ENCODE measurements at places on chromosomes 16 and 17.

DNA sequence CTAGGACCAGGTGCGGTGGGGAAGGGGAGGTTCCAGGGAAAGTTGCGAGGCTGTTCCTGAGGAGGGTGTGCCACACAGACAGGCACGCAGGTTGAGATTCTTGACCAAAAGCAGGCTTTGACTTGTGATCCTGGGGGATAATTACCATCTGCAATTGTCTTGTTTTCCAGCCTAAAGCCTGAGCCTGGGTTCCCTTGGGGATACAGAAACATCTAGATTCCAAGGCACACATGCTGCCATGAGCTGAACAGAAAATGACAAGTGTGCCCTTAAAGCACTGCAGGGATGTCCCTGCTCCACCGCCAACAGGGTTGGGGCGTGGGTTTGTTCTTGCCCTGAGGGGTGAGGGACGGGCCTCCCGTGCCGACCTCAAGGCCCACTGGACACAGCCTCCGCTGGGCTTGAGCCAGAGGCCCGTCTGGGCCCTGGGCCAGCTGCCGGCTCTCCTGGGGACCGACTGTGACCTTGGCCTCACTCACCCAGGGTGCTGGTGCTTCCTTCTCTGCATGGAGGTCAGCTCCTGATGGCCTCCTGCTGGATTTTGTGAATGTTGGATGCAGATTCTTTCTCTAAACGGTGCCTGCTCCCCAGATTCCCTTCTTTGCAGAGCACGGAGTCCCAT, 14.0 kb downstream of the CA5A start:
- DNase-seq: no peak

DNA sequence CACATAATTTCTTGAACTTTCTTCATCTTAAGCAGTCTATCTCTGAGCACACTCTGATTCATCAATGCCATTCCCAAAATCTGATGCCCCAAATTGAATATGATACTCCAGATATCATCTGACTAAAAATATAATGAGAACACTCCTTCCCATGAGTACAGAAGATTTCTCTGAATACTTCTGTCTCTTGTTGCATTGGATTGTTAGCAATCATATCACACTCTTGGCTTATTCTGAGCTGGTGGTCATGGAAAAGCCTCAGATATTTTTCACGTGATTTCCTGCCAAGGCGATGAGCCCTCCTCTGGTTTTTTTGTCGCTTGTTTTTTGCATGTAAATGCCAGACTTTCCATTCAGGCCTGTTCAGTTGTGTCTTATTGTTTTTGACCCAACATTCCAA, 87.2 kb downstream of the NOG start:
- DNase-seq: no peak

GRCh38 chr16:86653285-86654006, 75.1 kb downstream of the FOXL1 start:
- no peak for DNase-seq

GRCh38 chr16:64077242-64077641, 1044.6 kb downstream of the CDH11 start:
- DNase-seq: no peak

DNA sequence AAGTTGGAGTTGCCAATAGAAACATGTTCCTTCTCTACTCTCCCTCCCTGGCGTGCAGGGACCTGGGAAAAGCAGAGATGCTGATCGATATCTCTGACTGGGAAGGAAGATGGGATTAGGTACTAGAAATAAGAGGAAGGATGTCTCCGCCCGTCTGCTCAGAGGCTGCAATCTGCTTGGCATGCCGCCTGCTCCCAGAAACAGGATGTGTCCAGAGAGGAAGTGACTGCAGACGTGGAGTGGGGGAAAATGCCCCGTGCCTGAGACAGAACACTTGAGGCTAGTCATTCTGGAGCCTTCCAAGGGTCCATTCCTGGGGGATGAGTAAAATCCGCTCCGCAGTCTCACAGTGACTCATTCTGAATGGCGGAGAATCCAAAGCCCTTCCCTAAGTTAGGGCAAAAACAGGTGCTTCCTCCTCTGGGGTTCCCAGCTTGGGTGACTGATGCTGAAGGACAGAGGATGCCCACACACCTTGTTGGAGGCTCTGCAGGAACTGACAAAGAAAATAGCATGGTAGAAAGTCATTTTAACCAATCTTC, 45.0 kb upstream of the SMURF2 start:
- DNase-seq: no peak

DNA sequence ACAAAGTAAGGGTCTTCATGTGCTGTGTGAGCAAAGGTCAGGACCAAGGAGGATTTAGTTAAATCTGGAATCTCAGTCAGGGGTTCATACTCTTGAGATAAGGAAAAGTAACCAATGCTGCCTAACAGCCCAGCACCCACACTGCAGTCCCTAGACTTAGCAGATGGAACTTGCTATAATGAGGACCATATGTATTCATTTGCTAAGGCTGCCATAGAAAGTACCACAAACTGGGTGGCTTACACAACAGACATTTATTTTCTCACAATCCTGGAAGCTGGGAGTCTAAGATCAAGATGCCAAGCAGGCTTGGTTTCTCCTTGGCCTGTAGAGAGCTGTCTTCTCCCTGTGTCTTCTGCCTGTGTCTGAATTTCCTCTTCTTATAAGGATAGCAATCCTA, 20.8 kb downstream of the ZP2 start:
- DNase-seq: no peak

DNA sequence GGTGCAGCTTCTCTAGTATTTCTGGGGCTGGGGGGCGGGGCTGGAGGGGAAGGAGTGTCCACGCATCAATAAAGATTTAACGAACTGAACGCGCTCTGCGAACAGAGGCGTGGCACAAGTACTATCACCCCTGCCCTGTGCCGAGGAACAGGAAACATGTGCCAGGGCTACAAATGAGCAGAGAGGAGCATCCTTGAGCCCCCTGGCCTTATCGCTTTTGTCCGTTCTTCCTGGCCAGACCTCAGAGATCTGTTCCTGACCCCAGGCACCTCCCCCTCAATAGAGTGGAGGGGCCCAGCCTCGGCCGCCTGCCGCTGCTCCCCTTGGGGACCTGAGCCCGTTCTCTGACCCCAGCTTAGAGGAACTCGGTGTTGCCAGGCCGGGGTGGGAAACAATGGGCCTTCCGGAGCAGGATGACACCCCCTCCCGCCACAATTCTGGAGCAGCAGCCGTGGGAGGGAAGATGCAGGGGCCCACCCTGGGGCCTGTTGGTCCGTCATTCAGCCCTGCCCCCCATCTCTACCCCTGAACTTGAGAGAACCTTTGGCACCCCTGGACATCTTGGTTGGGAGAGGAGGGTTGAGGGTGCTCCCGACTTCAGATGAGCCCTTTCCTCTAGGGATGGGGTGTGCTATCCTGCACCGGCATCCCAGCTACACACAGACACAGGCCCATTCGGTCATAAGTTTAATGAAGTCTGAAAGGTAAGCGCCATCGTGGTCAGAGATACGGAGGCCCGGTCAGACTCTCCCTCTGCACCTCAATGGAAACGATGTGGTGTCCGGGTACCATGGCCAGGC, 1.1 kb downstream of the NAA38 start:
- DNase-seq: no peak

DNA sequence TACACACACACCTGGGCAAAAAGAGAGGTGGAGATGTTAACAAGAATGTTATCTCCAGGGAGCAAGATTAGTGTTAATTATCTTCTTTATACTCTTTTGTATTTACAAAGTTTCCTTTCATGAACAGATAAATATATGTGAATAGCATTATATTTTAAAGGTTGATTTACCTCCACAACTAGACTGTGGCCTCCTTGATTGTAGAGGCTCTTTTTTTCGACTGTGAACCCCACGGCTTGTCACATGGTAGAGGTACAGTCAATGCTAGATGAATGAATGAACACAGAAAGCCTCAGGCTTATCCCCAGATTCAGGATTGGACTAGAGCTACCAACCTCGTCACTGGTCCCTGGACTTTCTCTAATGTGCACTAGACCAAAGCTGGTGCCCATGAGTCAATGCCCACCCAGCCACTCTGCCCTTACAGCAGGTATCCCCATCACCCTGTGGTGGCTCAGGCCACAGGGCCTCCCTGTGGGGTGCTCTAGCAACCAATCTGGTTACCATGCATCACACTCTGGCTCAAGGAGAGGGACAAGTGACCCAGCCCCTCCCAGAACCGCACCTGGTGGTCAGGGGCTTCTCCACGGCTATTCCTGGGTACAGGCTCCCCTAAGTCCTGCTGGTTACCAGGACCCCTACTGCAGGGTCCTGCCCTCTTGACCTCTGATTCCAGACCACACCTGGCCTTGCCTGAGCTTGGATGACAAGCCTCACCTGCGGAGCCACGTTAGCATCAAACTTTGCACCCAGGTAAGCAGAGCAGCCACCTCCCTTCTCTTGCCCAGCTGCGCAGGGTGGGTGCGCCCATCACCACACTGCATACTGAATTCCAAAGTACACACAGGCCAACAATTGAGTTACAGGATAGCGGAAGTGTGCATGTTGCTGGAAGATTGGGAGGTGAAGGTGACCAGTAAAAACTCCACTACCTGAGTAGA, 101.0 kb downstream of the CDYL2 start:
- DNase-seq: no peak

GRCh38 chr16:71244521-71244920, 14.0 kb upstream of the HYDIN start:
- DNase-seq: no peak

DNA sequence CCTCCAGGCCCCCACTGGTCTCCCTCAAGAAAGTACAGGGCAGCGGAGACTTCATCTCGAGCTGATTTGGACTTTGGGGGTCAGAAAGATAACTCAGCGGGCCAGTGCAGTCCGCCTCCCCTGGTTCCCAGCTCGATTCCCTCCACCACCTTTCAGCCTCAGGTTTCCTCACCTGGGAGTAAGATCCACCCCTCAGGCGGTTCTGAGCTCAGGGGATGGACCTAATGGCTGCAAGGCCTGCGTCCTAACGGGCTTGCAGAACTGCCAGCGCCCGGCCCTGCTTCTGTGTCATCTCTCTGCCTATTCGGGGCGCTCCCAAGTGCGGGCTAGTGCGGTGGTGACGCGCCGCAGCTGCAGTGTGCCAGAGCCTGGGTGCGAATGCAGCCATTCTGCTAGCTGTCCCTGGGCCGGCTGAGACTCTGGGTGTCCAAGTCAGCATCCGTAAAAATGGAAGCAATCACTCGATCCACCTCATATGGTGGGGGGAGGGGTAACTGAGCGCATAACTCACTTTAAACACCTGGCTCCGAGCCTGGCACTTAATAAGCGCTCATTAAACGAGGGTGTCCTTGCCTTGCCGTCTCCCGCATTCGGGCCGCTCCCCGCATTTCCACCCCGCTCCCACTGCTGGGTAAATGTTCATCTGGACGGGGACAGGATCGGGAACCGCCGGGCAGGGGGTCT, 129.6 kb upstream of the LHX1 start:
- DNase-seq: no peak

- DNase-seq: no peak
These were observed 4.4 kb downstream of the RNF135 start for GRCh38 chr17:30975042-30975820.

DNA sequence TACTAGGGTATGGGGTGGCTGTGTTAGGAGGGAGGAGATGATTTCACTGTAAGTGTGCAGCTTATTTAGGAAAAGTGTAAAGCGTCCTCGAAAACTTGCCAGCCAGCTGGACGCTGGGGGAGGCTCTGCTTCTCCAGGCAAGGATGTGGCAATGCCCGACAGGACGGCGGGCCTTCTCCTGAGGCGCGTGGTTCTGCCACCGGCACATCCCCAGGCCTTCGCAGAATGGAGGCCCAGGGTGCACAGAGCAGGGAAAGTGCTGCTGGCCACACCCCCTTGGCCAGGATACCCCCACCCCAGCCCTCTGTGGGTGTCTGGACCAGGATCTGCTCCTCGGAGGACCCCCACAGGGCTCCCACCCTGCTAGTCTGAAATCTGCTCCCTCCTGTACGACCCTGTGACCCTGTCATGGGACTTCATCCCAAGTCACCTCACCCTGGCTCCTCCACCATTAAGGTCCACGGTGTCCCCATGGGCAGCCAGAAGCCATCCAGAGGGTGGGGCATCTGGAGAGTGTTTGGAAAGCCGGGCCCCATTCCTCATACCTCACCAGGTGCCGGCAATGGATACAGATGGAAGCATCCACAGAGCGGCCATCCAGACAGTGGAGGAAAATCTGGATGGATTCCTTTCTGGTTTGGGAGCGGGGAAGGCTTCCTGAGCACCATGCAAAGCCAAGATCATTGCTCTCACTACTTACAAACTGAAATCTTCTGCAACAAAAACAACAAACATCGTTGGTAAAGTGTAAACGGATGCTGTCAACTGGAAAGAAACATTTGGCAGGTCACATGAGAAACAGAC, 9.2 kb upstream of the SRRM2 start:
- no peak for DNase-seq

DNA sequence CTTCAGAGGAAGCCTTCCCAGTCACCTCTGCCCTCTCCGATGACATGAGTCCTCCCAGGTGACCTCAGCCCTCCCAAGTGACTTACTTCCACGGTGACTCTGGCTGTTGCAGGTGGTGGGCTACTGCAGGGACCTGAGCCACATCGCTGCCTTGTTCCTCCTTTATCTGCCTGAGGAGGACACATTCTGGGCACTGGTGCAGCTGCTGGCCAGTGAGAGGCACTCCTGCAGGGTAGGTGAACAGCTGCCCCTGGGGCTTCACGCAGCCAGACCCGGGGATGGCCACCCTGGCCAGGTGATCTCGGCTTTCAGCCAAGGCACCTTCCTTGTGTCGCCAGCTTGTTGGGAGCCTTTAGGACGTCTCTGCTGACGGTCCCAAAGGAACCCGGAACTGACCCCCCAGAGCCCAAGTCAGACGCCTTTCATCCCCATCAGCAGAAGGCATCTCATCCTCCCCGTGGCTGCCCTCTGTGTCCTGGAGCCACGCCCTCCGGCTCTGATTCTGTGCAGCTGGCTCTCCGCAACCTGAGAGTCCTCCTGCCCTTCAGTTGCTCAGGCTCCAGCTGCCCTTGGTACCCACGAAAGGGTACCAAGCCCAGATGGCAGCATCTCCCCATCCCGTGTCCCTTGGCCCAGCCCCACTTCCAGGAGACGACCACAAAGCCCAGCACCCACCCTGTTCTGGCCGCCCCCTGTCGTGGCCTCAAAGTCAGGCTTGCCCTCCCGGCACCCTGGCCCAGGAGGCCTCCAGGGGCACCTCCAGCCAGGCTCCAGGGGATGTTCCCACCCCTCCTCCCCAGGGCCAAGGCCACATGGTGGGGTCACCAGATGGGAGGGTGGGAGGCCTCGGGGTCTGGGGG, 81.7 kb downstream of the GOSR1 start:
- no peak for DNase-seq
